Stimulated activated CD4-positive, alpha-beta T cell treated with anti-CD3 and anti-CD28 coated beads, TNF-alpha, amount 100 ng/mL, for 24 hours (primary cell): ENCODE measurements at places on chromosomes 5 and 9.

GRCh38 chr5:91514400-91514799 lies 131.3 kb upstream of the ARRDC3 start:
- no peak for DNase-seq

DNA sequence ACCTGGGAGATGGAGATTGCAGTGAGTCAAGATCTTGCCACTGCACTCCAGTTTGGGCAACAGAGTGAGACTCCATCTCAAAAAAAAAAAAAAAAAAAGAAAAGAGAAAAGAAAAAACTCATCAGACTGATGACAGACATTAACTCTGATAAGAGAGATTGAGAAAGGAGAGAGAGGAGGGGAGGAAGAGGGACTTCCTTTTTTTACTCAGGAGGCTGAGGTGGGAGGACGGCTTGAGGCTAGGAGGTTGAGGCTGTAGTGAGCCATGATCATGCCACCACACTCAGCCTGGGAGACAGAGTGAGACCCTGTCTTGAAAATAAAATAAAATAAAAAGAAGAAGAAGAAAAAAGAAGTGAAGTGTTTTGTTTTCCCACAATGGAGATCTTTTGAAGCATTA lies 9.7 kb upstream of the MSMP start:
- no peak for DNase-seq

GRCh38 chr5:43232943-43233833 lies 41.2 kb downstream of the NIM1K start:
- no peak for DNase-seq

DNA sequence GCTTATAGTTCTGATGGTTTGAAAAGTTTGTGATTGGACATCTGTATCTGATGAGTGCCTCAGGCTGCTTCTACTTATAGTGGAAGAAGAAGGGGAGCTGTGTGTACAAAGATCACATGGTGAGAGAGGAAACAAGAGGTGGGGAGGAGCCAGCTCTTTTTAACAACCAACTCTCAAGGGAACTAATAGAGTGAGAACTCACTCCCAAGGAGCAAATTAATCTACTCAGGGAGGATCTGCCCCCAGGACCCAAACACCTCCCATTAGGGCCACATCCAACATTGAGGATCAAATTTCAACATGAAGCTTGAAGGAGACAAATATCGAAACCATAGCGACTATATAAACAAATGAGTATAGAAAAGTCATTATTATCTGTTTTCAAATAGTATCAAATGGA lies 64.7 kb upstream of the PRLR start:
- DNase-seq: no peak

GRCh38 chr5:132203464-132203818 lies 24.2 kb downstream of the P4HA2 start:
- no peak for DNase-seq
